ENCODE measurements at places on chromosomes 5 and 9. TPM values are rescaled to one million over a fixed set of nuclear protein-coding genes. Genes with fewer than 3 reads are reported as not detected.
A peak's percentile ranks its signal among the peaks of the same experiment; 100 is the strongest.

GRCh38 chr5:150181027-150181426, 8.8 kb upstream of the SLC6A7 start:
- no peak for DNase-seq

DNA sequence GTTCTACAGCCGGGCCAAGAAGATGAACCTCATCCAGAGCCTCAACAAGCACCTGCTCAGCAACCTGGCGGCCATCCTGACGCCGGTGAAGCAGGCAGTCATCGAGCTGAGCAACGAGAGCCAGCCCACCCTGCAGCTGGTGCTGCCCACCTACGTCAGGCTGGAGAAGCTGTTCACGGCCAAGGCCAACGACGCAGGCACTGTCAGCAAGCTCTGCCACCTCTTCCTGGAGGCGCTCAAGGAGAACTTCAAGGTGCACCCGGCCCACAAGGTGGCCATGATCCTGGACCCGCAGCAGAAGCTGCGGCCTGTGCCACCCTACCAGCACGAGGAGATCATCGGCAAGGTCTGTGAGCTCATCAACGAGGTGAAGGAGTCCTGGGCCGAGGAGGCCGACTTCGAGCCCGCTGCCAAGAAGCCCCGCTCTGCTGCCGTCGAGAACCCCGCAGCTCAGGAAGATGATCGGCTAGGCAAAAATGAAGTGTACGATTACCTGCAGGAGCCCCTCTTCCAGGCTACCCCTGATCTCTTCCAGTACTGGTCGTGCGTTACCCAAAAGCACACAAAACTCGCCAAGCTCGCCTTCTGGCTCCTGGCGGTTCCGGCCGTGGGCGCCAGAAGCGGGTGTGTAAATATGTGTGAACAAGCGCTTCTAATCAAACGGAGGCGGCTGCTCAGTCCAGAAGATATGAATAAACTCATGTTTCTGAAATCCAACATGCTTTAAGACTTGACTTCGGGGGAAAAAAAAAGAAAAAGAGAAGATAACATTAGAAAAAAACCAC, 28.5 kb downstream of the AMBP start:
- DNase-seq: no peak

The AK8 gene
- total RNA-seq: 0.98 TPM

- no peak for DNase-seq
Measured at GRCh38 chr5:135031813-135032694, 2.0 kb downstream of the PITX1 start.

- DNase-seq: no peak
Measured at GRCh38 chr9:84471816-84472215, 131.3 kb upstream of the SLC28A3 start.

The ARHGEF39 gene
- total RNA-seq: 6.4 TPM

The ARAP3 gene
- total RNA-seq: 24.2 TPM

DNA sequence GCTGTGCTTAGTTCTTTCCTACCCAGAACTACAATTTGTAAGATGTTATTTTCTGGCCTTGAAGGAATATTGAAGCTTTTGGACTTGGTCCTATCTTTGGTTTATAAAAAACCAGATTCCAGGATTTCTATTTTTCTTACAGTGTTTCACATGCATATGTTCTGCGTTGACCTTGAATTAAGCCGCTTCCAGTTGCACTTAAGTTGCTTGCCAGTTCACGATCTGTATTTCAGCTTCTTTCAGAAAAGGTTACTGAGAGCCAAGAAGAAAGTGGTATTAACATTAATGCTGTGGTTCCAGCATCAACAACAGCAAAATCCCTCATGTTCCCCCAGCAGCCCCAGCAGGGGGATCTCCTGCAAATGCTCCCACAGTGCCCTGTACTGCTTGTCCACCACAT, 156.4 kb upstream of the ADAMTS16 start:
- DNase-seq: no peak

DNA sequence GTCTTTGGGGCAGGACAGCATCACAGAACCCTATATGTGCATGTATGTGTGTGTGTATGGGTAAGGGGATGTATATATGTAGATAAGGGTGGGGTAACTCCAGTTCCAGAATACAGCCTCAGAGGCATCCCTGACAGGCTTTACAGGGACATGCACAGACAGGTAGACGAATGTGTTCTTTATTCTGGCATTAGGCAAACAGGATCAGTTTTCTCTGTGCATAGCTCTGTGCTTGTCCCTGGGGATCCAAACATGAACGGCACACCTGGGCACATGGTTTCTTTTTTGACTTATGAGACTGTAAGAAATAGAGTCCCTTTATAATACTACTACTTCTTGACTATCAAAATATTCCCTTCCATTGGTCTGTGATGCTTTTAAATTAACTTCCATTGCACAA, 120.6 kb downstream of the TRIO start:
- DNase-seq: no peak

- DNase-seq: peak; percentile 68
Measured at GRCh38 chr9:112050544-112051475, 124.3 kb downstream of the SUSD1 start.

GRCh38 chr5:62082370-62082801, 223.6 kb upstream of the KIF2A start:
- DNase-seq: no peak

The NXNL2 gene
- 1.9 TPM for total RNA-seq

DNA sequence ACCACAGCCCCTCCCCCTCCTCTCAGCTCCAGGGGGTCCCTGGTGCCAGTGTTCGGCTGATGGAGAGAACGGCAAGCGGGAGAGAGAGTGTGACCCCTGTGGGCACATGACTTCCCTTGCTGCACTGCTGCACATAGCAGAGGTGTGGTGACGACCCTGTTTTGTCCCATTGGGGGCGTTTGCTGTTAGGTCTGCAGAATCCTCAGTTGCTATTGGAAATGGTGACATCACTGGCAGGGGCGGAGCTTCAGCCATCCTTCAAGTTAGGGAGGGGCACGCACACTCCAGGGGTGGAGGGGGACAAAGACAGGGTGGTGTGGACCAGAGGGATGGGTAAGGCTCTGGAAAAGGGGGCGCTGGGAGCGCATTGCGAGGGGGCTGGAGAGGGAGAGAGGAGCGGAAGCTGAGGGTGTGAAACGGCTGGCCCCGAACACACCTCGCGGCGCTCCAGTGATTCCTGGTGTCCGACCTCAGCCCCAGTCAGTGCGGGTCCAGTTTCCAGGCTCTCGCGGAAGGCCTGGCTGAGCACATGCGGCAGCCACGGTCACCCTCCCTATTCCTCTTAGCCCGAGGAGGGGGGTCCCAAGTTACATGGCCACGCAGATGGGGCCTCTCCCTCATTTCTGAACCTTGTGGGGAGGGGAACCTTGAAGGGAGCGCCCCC, 764 bp upstream of the GRIN1 start:
- no peak for DNase-seq

DNA sequence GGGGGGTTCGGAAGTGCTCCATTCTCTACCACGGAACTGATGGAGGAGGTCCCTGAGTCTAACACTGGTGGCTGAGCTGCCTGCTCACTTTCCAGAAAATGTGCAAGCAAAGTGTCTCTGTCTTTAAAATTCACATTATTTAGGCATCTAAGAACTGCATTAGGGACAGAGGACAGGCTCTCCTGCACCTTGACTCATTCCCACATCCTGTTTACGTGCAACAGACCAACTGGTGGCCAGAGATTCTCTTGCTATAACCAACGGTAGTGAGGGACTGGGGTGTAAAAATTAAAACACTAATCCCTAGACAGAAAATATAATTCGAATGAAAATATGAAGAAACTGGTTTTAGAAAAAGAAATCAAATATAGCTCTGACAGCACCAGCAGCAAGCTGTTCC, 320.9 kb downstream of the IRX2 start:
- no peak for DNase-seq

The ENTR1 gene
- 38.8 TPM for total RNA-seq
